ENCODE measurements at places on chromosomes 4 and X. TPM values are rescaled to one million over a fixed set of nuclear protein-coding genes. Genes with fewer than 3 reads are reported as not detected.
A peak's percentile ranks its signal among the peaks of the same experiment; 100 is the strongest.

DNA sequence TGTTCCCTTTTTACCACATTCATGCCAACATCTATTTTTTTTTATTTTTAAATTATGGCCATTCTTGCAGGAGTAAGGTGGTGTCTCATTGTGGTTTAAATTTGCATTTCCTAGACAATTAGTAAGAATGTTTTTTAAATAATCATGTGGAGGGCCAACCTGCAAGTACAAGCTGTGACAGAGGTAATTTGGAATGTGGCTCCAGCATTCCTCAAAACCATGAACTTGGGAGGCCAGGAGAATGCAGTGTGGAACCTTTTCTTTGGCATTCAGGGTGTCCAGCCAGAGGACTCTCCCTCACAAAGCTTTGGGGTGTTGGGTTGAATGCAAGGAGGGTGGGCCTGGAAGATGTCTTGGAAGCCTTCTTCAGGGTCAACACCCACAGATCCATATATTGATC is 7.3 kb upstream of the TMEM185A start:
- DNase-seq: no peak

- DNase-seq: no peak
Measured at GRCh38 chr4:101393256-101393655, 45.9 kb upstream of the PPP3CA start.

GRCh38 chr4:99947608-99948007 is 1.2 kb upstream of the DNAJB14 start:
- no peak for DNase-seq

GRCh38 chr4:182338063-182338462 is 94.9 kb downstream of the TENM3 start:
- no peak for DNase-seq

GRCh38 chr4:189773909-189774308 is 166.8 kb upstream of the FRG1 start:
- no peak for DNase-seq

DNA sequence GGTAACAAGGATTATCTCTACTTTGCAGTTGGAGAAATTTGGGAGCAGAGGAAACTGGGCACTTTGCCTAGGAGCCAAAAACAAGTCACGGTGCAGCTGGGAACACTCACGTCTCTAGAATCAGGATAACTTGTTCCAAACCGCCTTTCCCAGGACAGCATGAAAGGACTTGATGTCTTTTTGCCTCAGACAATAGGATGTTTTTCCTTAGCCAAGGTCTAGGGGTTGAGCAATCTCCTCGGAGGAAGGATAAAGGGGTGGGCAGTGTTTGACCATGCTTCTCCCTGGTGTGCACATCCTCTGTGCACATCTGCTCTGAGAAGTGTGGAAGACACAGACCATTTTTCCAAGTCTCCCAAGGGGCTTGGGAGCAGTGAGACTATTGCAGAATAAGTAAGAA is 1.7 kb upstream of the SPARCL1 start:
- peak; percentile 89 for DNase-seq

- DNase-seq: no peak
Measured at GRCh38 chr4:125016892-125017299, 297.9 kb upstream of the FAT4 start.

DNA sequence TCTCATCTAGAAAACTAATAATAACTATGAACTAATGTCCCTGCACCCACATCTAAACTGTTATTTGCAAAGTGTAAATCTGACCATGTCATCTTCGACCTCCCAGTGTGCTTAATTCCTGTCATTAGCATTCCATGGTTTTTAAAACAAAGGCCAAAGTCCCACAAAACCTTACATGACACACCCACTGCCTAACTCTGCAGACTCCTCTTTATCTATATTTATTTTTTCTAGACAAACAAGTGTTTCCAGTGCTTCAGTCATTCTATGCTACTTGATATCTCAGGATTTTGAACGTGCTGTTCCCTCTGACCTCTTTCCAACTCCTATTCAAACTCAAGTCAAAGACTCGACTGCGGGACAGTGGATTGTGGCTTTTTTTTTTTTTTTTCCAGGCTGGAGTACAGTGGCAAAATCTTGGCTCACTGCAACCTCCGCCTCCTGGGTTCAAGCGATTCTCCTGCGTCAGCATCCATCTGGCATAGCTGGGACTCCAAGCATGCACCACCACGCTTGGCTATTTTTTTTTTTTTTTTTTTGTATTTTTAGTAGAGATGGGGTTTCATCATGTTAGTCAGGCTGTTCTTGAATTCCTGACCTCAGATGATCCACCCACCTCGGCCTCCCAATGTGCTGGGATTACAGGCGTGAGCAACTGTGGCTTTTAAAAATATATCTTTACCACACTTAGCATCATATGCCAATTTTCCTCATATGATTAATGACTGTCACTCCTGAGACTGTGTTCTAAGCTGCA is 1511.0 kb downstream of the ARAP2 start:
- DNase-seq: no peak

LONRF3 gene
- 3.6 TPM for total RNA-seq

GRCh38 chr4:189843413-189844009 is 97.2 kb upstream of the FRG1 start:
- DNase-seq: no peak

DNA sequence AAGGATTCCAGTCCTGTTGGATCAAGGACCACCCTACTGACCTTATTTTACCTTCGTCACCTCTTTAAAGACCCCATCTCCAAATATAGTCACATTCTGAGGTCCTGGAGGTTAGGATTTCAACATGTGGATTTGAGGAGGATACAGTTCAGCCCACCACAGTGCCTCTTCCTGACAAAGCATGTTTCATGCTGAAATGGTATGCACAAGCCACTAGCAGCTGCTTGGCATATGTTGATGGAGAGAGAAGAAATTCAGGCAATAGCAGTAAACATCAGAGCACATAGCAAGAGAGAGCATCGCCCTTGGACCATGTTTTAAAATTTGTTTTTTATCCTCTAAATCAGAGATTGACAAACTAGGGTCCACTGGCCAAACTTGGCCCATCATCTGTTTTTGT is 172.1 kb downstream of the PRKX start:
- DNase-seq: no peak

GRCh38 chrX:106955004-106955772 is 35.0 kb downstream of the CLDN2 start:
- DNase-seq: no peak

- DNase-seq: no peak
Measured at GRCh38 chr4:25030277-25031076, at the start of gene LGI2. TSS of gene LGI2 (minus strand) at chr4:25030946. CDS start at chr4:25030693, 253 bp downstream.

PCDH11X gene
- total RNA-seq: 0.15 TPM

GRCh38 chr4:20626326-20627005 is 73.8 kb upstream of the PACRGL start:
- DNase-seq: no peak

FRAS1 gene
- 12.9 TPM for total RNA-seq

BMP3 gene
- 0.08 TPM for total RNA-seq

DNA sequence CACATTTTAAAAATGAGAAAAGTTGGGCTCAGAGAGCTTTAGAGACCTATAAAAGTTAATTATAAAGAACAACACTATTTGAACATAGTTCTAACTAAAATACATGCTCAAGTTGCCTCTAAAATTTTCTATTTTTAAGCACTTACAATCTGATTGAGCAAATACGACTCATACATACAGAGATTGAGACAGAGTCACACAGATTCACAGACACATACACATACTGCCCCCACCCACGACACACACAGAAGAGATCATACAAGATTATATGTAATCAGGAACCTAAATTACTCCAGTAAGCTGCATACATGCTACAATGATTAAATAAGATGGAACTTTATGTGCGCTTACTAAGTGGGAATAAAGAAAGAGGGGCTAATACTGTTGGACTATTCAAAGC is 2.7 kb upstream of the ASB5 start:
- DNase-seq: no peak

CXCL10 gene
- total RNA-seq: not detected

JAKMIP1 gene
- 0.59 TPM for total RNA-seq

- no peak for DNase-seq
Measured at GRCh38 chr4:25154594-25155265, 5.5 kb downstream of the SEPSECS start.

STPG2 gene
- 0.37 TPM for total RNA-seq

DNA sequence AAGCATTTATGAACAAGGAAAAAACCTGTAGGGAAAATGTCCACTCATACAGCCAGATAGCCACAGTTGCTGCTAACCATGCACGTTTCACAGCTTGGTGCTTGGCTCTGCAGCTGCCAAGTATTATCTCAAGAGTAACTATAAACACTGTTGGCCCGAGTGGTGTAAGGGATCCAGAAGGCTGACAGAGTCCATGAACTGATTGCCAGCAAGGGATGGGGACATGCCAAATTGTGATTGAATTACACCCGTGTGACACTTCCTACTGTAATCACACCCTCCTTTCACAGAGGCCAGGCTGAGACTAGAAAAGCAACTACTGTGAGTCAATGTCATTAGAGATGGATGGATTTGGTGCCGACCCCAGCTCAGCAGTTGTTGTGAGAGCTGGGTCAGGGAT is 223.9 kb upstream of the ANKRD50 start:
- peak; percentile 73 for DNase-seq
